Pulmonary artery endothelial cell (primary cell): ENCODE measurements at places on chromosomes 12 and 14. TPM values are rescaled to one million over a fixed set of nuclear protein-coding genes. Genes with fewer than 3 reads are reported as not detected.

DNA sequence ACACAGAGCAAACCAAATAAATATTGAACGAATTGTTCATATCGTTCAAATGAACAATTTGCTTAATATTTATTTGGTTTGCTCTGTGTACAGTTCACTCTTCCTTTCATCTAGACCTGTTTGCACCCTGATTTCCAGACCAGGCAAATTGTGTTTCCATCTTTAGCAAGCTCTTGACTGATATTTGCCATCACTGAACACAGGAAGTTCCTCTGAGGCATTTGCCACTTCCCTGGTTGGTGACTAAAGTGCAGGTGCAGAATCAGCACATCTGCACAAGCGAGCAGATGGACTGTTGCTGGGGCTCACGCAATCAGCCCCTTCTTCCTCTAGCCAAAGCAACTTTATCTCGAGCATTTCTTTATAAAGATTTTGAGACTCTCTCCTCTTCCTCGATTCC, 112.9 kb downstream of the DAAM1 start:
- DNase-seq, result no peak

- no peak for DNase-seq
Measured at GRCh38 chr12:115710104-115710564, 567.4 kb downstream of the MED13L start.

GRCh38 chr14:57712102-57712501, 153.8 kb downstream of the SLC35F4 start:
- DNase-seq, result no peak

DNA sequence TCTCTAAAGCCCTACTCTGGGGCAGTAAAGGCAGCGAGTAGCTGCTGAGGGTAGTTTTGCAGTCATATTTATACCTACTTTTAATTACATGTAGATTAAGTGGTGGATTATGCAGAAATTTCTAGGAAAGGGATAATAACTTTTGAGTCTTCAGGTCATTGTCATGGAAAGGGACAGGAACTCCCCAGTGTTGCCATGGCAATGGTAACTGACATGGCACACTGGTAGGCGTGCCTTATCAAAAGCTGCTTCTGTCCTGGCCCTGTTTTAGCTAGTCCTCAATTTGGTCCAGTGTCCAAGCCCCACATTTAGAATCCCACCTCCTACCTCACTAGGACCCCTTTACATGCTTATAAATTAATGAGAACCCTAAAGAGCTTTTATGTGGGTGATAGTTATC, 303.1 kb downstream of the VRK1 start:
- no peak for DNase-seq

KCNC2 gene
- not detected in 2 replicates for total RNA-seq

DNA sequence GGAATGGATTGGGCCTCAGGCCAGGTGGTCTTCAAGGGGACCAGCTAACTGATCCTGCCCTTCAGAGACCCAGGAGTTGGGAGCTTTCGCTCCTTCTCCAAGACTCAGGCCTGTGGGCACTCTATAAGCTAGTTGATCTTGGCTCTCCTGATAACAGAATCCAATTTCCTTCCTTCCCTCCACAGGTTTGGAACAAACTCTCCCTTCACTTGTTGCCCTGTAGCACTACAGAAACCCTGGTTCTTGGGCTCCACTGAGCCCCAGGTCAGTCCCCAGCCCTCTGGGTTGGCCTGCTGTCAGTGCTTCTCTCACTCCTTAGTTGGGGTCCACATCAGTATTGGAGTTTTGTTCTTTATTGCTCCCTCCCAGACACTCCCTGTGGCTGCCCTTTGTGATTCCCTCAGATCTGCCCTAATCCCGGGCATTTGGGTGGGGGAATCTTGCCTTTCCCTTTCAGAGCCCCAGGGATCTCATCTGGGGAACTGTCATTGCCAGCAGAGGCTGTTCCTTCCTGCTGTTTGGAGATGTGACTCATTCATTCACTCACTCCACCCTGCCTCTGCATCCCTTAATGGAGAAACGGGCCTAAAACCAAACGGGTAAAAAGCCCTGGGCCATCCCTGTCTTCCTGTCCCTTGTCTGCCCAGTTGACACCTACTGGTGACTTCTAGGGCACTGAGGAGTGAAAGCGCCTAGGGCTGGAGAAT, 4.4 kb upstream of the GPD1 start:
- DNase-seq, result no peak

GRCh38 chr14:95834496-95834895, 42.1 kb upstream of the TUNAR start:
- DNase-seq, result no peak

GRCh38 chr14:37729218-37729617, 133.8 kb downstream of the TTC6 start:
- no peak for DNase-seq

GRCh38 chr14:87351007-87351406, 642.0 kb downstream of the GALC start:
- no peak for DNase-seq

- no peak for DNase-seq
Measured at GRCh38 chr12:121866331-121866730, 7.7 kb upstream of the HPD start.

OVCH1 gene
- 0.21 TPM in 1 of 2 replicates, not detected in the other for total RNA-seq

DNA sequence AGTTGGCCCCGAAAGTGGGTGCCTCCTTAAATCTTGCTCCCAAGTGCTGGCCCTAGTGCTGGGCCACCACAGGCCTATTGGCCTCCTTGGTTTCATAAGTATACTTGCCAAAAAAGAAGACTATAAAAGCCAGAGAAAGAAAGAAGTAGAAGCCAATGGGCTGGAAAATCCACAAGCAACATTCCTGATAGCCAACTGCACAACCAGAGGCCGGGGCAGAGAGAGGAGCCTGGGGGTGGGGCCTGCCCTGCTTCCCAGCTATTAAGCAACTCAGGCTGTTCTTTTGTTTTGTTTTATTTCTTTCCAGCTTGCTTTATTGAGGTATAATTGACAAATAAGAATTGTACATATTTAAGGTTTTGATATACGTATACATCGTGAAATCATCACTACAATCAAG, 177.2 kb upstream of the NTF3 start:
- DNase-seq, result no peak

GRCh38 chr12:124557518-124558223, 9.7 kb downstream of the NCOR2 start:
- DNase-seq, result no peak

DNA sequence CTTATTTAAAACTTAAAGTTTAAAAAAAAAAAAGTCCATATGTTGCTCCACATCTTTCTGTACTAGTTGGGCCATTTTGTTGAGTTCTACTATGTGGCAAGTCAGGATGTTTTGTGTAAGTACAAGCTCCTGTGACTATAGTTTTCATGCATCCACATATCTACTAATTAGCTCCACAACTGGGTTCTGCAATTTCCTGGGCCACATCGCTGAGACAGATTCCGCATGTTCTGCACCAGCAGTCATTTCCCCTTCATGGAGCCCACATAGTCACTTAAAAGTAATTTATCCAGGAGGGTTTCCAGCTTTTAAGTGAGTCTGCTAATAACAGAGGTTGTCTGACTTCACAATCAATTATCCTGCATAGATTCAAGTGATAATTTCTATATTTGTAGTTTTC, 461.4 kb downstream of the ZFP36L1 start:
- DNase-seq, result no peak

- DNase-seq, result no peak
Measured at GRCh38 chr14:87813686-87814085, 179.3 kb downstream of the GALC start.

- peak; percentile 35 for DNase-seq
Measured at GRCh38 chr12:120199595-120200306, 1.2 kb downstream of the RPLP0 start.

PPP4R3A gene
- total RNA-seq, result 71.9 and 96.8 TPM in 2 replicates

- no peak for DNase-seq
Measured at GRCh38 chr14:56895154-56895553, 84.9 kb upstream of the OTX2 start.

RIPK3 gene
- 3.7 and 3.9 TPM in 2 replicates for total RNA-seq

- DNase-seq, result no peak
Measured at GRCh38 chr14:74414403-74415114, 11.5 kb downstream of the SYNDIG1L start.

- DNase-seq, result no peak
Measured at GRCh38 chr12:2277492-2278155, 224.8 kb downstream of the CACNA1C start.

DNA sequence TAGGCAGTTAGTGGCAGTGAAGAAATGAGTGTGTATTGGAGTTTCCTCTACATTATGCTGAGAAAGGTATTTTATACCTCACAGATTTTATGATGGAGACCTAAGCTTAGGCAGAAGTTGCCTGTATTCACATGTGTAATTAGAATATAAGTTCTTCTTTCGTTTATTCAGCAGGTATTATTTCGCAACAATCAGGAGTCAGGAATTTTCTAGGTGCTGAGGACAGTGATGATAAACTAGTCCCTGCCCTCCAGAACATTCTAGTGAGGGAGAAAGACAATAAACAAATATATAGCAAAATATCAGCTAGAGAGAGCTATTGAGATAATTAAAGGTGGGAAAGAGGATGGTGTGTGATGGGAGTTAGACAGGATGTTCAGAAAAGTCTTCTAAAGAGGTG, 345.7 kb downstream of the GRIN2B start:
- DNase-seq, result no peak

TPPP2 gene
- not detected in 2 replicates for total RNA-seq
